ENCODE measurements at places on chromosomes 1 and 21.

DNA sequence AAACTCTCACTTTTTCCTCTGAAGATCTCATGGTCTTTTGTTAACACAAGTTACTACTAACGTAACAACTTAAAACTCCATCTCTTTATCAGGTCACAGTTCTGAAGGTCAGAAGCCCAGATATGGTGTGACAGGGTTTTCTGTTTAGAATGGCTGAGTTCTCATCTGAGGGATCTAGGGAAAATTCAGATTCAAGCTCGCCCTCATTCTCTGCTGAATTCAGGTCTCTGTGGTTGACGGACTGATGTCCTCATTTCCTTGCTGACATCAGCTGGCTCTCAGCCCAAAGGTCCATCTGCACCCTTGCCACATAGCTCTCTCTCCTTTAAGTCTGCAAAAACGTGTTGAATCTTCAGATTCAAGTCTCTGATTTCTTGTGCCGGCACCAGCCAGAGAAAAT, 6.1 kb upstream of the NTPCR start:
- no peak overlapping the region for H3K27ac ChIP-seq
- no peaks in the 10 kb centered on the region for H3K36me3 ChIP-seq
- no peaks in the 10 kb centered on the region for H3K4me1 ChIP-seq
- DNase-seq = no peak

GRCh38 chr1:21564521-21565095, 55.4 kb downstream of the ALPL start:
- H3K27ac ChIP-seq = no peak overlapping the region
- no peaks in the 10 kb centered on the region for H3K36me3 ChIP-seq
- no peak for DNase-seq
- H3K4me3 ChIP-seq = no peak overlapping the region

GRCh38 chr1:226548256-226549093, at the start of gene STUM:
Gene STUM, plus strand, starts transcription at chr1:226548764. Its CDS starts 141 bp downstream, at chr1:226548905.
- H3K4me3 ChIP-seq = peak within 1 kb of the TSS; percentile 17
- H3K27me3 ChIP-seq = peaks cover 16% of the 10 kb centered on the region
- H3K27ac ChIP-seq = no peak within 1 kb of the TSS
- no peaks in the 10 kb centered on the region for H3K36me3 ChIP-seq
- H3K4me1 ChIP-seq = no peaks in the 10 kb centered on the region
- no peak for DNase-seq

GRCh38 chr21:32954353-32954752, 71.4 kb upstream of the OLIG2 start:
- H3K27ac ChIP-seq = no peak overlapping the region
- H3K4me3 ChIP-seq = no peak overlapping the region
- H3K4me1 ChIP-seq = no peaks in the 10 kb centered on the region
- peaks cover 88% of the 10 kb centered on the region for H3K27me3 ChIP-seq

GRCh38 chr1:60044881-60045280, 28.7 kb downstream of the C1orf87 start:
- no peak overlapping the region for H3K4me3 ChIP-seq
- H3K36me3 ChIP-seq = no peaks in the 10 kb centered on the region
- H3K4me1 ChIP-seq = no peaks in the 10 kb centered on the region
- H3K27ac ChIP-seq = no peak overlapping the region
- no peaks in the 10 kb centered on the region for H3K27me3 ChIP-seq

GRCh38 chr1:42941640-42942330, 16.9 kb downstream of the SLC2A1 start:
- DNase-seq = no peak
- no peaks in the 10 kb centered on the region for H3K27me3 ChIP-seq
- H3K36me3 ChIP-seq = peaks cover 83% of the 10 kb centered on the region
- peaks cover 95% of the 10 kb centered on the region for H3K4me1 ChIP-seq
- H3K4me3 ChIP-seq = no peak overlapping the region
- peak overlapping the region; percentile 99 for H3K27ac ChIP-seq

DNA sequence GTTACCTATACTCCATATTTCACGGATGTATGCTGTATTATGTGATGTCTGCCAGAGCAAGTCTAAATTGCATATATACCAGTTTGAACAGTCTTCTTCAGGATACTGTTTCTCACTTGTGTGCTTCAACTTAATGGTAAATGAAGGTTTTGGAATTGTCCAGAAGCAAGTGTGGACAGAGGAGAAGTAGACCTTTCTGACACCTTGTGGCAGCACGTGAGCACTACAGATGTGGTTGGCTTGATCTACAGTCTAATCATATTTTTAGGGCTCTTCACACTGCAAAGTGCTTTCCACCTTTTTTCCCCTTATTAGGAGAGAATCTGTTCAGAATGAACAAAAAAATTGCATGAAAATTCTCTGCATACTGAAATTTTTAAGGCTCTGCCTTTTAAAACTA, 10.9 kb downstream of the MORC3 start:
- peaks cover 12% of the 10 kb centered on the region for H3K4me1 ChIP-seq
- H3K27me3 ChIP-seq = no peaks in the 10 kb centered on the region
- DNase-seq = no peak
- peaks cover 48% of the 10 kb centered on the region for H3K36me3 ChIP-seq
- H3K27ac ChIP-seq = no peak overlapping the region

DNA sequence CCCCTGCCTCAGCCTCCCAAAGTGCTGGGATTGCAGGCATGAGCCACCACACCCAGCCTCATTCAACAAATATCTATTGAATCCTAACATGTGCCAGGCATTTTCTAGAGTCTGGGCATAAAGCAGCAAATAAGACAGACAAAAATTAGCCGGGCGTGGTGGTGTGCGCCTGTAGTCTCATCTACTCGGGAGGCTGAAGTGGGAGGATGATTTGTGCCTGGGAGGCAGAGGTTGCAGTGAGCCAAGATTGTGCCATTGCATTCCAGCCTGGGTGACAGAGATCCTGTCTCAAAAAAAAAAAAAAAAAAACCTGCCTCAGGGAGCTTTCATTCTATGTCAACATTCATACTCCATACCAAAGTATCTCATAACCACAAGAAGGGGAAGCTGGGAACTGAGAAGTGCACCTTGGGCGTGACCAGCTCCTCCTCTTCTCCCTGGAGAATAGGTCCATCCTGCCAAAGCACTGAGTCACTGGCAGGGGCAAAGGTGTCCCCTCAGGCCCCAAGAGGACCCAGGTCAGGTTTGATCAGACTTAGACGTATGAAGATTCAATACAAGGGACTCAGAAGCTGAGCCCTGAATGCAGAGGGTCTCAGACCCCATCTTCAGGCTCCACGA, 36.8 kb upstream of the PPP1R15B start:
- peaks cover 17% of the 10 kb centered on the region for H3K4me1 ChIP-seq
- 0 out of 2 replicates have a peak, but pooled peaks cover 2% of the 10 kb centered on the region for H3K36me3 ChIP-seq
- H3K27ac ChIP-seq = peak overlapping the region; percentile 11
- no peak for DNase-seq
- no peak overlapping the region for H3K4me3 ChIP-seq

DNA sequence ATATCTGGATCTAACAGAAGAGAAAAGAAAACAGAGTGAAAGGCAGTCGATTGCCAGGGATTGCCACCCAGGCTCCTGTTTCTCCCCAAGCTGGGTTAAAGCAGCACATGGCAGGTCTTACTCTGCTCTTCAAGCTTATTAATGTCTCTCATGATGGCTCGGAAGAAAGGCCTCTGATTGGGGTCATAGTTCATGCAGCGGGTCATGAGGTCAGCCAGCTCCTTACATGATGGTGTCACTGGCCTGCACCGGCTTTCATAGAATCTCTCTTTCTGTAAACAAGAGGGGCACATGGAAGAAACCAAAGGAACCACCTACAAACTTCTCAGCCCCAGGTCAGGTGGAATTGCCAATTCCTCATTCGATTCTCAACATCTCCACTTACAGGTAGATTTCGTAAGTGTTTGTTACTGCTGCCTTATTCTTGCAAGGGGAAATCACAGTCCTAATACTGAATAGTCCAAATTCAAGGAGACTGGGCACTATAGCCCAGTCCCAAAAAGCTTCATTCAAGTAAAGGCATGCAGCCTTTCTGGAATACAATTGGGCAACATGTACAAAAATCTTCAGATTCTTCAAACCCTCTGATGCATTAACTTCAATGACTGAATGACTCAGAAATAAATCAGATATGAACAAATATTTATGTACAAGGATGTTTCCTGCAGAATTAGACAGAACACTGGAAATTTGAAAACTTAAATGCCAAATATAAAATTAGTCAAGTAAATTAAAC, 96.6 kb downstream of the RAVER2 start:
- H3K27ac ChIP-seq = no peak overlapping the region
- peaks cover 4% of the 10 kb centered on the region for H3K4me1 ChIP-seq
- H3K27me3 ChIP-seq = no peaks in the 10 kb centered on the region

GRCh38 chr1:45876000-45876617, 72.7 kb downstream of the MAST2 start:
- H3K4me1 ChIP-seq = no peaks in the 10 kb centered on the region
- H3K4me3 ChIP-seq = no peak overlapping the region
- no peak overlapping the region for H3K27ac ChIP-seq
- no peak for DNase-seq
- no peaks in the 10 kb centered on the region for H3K27me3 ChIP-seq
- no peaks in the 10 kb centered on the region for H3K36me3 ChIP-seq

DNA sequence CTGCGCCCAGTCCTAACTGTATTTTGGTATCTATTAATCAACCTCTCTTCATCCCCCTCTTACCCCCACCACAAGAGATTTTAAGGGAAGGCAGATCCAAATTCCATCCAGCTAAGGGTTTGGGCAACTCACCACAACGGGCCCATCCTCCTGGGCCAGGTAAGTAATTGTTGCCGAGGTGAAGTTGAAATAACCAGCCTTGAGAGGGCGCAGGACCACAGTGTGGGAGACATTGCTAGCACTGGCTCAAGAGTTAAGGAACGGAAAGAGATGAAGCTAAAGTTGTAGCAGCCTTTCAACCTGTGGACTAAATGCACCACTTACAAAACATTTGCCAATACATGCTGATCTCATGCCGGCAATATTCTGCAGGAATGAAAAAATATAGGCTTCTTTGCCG, 5.9 kb downstream of the SSR2 start:
- DNase-seq = no peak
- H3K4me1 ChIP-seq = peaks cover 2% of the 10 kb centered on the region
- H3K36me3 ChIP-seq = peaks cover 97% of the 10 kb centered on the region
- no peak overlapping the region for H3K4me3 ChIP-seq

- H3K27ac ChIP-seq = no peak overlapping the region
- no peaks in the 10 kb centered on the region for H3K4me1 ChIP-seq
- DNase-seq = no peak
- no peaks in the 10 kb centered on the region for H3K36me3 ChIP-seq
- no peaks in the 10 kb centered on the region for H3K27me3 ChIP-seq
Measured at GRCh38 chr1:175644018-175644417, 99.4 kb downstream of the TNR start.

- no peak overlapping the region for H3K4me3 ChIP-seq
- no peaks in the 10 kb centered on the region for H3K27me3 ChIP-seq
- DNase-seq = no peak
- H3K27ac ChIP-seq = no peak overlapping the region
- no peaks in the 10 kb centered on the region for H3K4me1 ChIP-seq
- H3K36me3 ChIP-seq = no peaks in the 10 kb centered on the region
Measured at GRCh38 chr1:229988534-229988933, 78.5 kb upstream of the GALNT2 start.

GRCh38 chr1:173095632-173096031, 44.9 kb upstream of the TNFSF18 start:
- H3K27me3 ChIP-seq = no peaks in the 10 kb centered on the region
- no peak overlapping the region for H3K4me3 ChIP-seq
- no peaks in the 10 kb centered on the region for H3K4me1 ChIP-seq

- no peaks in the 10 kb centered on the region for H3K4me1 ChIP-seq
- no peaks in the 10 kb centered on the region for H3K36me3 ChIP-seq
- H3K27ac ChIP-seq = no peak overlapping the region
Measured at GRCh38 chr1:194466706-194467105, 1280.3 kb upstream of the B3GALT2 start.

DNA sequence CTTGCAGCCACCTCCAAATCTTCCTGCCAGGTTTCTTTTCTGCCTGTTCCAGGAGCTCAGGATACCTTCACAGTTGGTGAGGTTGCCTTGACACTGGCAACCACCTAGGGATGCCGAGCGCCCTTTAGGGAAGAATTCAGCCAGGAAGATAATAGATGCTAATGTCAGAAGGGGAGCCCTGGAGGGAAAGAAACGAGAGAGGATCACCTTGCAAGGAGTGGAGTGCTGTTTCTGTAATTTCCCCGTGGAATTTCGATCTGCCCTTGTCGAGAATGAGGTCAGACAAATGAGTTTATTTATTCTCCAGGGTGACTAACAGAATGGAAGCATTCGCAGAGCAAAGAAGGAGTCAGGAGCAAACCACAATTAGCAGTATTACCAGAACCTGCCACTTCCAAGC, 315.8 kb upstream of the KAZN start:
- no peaks in the 10 kb centered on the region for H3K27me3 ChIP-seq
- H3K36me3 ChIP-seq = no peaks in the 10 kb centered on the region
- no peak for DNase-seq
- H3K4me3 ChIP-seq = no peak overlapping the region

DNA sequence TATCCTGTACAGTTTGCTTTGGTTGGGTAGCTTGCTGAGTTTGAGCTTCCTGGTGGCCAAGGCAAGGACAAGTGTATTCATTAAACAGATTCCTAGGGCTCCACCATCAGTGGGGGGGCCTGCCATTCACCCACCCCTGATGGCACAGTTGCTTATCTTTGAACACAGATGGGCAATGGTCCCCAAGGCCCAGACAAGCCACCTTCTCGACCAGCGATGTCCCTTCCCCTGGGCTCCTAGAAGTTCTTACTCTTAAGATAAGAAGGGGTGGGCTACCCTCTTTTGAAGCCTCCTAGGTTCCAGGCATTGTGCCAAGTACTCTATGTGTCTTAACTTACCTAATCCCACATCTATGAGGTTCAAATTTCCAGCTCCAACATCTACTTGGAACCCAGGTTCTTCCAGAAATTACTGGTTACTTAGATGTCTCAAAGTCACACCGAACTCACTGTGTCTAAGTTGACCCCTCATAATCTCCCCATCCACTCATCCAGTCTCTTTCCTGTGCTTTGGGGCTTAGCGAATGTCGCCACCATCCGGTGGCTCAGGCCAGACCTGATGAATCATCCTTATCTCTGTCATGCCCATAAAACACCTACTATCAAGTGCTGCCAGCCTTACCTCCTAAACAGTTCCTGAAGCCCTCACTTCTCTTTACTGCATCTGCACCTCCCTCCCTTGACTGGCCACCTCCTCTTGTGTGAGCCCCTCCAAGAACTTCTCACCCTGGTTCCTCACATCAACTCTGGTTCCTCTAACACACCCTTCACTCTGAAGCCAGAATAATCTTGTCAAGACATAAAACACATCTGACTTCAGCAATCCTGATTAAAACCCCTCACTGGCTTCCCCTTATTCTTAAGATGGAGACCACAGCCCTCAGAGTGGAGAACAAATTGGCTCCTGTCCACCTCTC, 50.1 kb downstream of the KLHDC7A start:
- H3K4me3 ChIP-seq = no peak overlapping the region
- no peak for DNase-seq
- H3K27ac ChIP-seq = no peak overlapping the region
- H3K4me1 ChIP-seq = no peaks in the 10 kb centered on the region
- H3K36me3 ChIP-seq = no peaks in the 10 kb centered on the region
- H3K27me3 ChIP-seq = peaks cover 23% of the 10 kb centered on the region

DNA sequence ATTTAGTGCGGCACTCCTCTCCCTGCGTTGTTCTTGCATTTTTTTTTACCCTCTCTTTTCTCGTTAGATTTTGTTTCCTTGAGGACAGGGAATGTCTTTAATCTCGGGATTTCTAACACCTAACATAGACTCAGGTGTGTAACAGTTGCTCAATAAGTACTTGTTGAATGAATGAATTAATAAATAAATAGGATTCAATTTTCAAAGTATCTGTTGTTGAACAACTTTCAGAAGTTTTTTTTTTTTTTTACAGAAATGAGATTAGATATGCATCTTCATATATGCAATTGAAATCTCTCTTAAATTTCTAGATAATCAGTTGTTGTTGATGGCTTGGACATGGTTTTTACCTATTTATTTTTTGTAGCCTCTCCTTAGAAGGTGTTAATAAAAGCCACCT, 83.1 kb downstream of the ROR1 start:
- H3K4me3 ChIP-seq = no peak overlapping the region
- H3K36me3 ChIP-seq = no peaks in the 10 kb centered on the region
- H3K27ac ChIP-seq = no peak overlapping the region
- H3K4me1 ChIP-seq = peaks cover 6% of the 10 kb centered on the region

All from RWPE2 (cell line).